ENCODE measurements at places on chromosomes 16 and 17.

- no peak for DNase-seq
Measured at GRCh38 chr17:74785981-74786360, 9.8 kb upstream of the NAT9 start.

DNA sequence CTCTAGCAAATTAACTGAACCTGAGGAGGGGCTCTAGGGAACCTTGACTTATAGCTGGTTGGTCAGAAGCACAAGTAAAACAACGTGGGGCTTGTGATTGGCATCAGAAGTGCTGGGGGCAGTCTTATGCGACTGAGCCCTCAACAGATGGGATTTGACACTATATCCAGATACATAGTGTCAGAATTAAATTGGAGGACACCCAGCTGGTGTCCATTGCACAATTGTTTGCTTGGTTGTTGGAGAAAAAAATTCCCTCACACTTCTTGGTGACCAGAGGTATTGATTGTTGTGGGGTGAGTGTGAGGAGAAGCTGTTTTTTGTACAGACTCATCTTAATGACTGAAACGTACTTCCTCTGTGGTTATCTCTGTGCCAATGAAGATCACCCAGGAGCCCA, 59.7 kb downstream of the NTN1 start:
- DNase-seq: no peak

GRCh38 chr16:88640039-88640495, 1.7 kb downstream of the IL17C start:
- DNase-seq: no peak

- peak; percentile 32 for DNase-seq
Measured at GRCh38 chr16:154217-155030, 2.0 kb downstream of the HBZ start.

GRCh38 chr16:64887651-64888050, 234.2 kb downstream of the CDH11 start:
- DNase-seq: no peak

DNA sequence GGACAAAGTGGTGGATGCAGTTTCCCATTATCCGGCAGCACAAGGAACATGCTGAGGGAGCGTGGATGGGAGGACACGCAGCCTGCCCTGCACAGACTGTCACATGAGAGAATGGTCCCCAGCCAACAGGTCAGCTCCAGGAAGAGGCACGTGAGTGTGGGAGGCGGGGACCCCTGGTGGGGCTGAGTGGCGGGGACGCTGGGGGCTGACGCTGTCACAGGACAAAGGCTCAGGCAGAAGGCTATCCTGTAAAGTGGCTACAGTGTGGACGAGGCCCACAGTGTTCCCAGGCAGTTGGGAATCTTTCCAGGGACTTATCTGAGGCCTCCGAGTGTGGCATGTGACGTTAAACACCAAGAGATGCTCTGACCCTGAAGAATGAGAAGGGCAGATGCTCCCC, 30.4 kb downstream of the MBTPS1 start:
- no peak for DNase-seq

DNA sequence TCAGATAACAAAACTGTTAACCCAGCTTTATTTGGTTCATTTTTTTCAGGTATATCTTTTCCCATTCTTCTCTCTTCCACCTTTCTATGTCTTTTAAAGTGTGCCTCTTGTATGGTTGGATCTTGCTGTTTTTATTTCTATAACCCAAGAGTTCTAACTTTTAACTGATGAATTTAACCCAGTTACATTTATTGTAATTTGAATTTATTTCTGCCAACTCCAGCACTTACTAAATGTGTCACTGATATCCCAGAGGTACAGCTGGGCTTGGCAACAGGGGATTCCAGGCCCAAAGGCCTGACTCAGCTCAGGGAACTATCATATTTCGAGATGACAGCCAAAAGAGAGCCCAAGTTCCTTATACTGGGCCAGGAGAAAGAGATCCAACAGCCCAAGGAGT, 200.1 kb downstream of the GSG1L start:
- no peak for DNase-seq

DNA sequence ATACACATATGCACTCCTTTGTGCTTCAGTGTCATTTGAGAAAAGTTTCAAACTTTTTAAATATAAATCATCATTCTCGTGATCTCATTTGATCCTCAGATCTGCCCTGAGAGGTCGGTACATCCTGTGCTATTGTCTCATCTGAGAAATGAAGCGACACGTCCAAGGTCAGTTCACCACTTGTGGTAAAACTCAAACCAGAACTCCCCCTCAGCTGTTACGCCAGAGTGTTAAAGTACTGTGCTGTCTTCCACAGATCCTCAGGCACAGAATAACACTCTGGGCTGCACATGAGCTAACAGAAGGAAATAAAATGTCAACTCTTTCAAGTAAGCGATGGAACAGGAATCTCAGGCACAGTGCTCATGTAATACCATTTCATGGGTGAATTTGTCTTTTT, 31.4 kb downstream of the ANKFN1 start:
- no peak for DNase-seq

- no peak for DNase-seq
Measured at GRCh38 chr17:40812639-40813038, 9.8 kb downstream of the KRT10 start.

GRCh38 chr17:33151565-33151964, 141.5 kb downstream of the ASIC2 start:
- DNase-seq: no peak

DNA sequence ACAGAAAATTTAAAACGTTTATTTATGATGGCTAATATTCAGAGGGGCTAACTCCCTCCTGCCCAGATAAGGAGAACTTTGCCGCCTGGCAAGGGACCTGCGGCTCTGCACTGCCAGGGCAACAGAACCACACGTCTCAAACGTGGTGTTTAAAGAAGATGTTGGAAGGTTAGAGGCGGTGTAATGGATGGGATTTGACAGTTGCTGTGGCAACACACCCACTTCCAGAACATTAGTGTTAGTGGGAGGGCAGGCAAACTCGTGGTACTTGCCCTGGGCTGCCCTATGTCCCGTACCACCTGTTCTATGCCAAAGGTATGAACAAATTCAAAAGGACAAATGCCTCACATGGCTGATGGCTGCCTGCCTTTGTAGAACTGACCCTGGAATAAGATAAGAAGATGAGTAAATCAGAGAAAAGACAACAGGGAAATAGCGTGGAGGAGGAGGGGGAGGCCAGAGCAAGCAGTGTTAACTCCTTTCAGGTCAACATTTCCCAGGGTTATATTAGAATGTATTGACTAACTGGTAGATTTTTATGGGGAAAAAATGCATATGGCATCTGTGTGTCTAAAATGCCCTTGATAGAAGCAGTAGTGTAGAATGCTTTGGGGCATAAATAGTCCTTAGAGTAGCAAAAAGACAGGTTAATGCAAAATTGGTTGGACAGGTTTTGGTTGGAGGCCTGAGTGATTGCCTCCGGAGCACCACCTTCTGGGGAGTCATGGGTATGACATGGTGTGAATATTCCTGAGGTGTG, 30.8 kb downstream of the HLF start:
- DNase-seq: peak; percentile 46

DNA sequence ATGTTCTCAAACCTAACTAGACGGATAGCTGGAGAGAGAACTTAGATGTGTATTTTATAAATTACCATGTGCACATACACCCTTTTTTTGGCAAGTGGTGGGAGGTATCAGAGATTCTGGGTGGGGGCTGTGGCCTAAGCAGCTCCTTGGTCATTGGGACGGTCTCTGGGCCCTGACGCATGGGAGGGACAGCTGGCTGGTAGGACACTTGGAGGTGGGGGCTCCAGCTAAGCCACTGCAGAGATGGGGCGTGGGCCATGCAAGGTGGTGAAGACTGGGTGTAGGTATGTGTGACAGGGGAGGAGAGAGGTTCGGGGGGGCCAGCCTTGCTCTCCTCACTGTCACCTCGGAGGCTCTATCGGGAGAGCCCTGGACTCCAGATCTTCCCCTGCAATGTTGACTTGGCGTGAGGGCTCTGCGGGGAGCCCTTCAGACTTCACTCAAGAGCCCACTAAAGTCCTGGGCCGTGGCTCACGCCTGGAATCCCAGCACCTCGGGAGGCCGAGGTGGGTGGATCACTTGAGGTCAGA, 17.1 kb downstream of the C1QTNF1 start:
- no peak for DNase-seq

- DNase-seq: no peak
Measured at GRCh38 chr17:39462631-39463375, 1.5 kb downstream of the CDK12 start.

DNA sequence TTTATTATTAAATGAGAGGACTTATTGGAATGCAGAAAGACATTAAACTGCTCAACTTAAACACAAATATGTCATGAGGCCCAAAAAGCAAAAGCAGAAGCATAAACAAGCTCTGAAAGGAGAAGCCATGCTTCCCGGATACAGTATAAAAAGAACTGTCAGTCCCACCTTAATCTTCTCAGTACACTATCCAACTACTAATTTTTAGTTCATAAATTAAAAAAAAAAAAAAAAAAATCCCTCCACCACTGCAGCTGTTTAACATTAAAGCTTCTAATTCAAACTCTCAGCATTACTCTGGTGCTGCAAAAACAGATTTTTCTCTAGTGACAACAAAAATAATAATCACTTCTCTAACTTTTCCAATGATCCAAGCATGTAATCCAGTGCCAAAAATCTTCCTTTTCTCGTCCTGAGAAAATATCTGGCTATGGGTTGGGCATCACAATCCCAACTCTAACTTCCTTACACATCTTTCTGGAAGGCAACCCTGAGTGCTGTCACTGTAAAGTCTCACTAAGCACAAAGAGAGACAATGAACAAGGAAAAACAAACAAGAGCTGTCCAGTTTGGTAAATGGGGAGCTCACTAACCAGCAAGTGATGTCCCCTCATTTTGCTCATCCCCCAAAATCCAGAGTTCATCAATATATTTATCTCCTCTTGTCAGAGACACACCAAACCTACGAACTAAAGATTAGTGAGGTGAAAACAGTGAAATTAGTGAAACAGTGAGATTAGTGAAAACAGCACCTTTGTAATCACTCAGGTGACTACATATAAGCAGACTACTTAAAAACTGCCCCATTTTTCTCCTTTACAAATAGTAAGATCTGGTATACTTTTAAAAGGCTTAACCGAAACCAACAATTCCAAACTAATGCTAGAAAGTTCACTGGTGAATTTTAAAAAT, 5.5 kb downstream of the USP32 start:
- no peak for DNase-seq

DNA sequence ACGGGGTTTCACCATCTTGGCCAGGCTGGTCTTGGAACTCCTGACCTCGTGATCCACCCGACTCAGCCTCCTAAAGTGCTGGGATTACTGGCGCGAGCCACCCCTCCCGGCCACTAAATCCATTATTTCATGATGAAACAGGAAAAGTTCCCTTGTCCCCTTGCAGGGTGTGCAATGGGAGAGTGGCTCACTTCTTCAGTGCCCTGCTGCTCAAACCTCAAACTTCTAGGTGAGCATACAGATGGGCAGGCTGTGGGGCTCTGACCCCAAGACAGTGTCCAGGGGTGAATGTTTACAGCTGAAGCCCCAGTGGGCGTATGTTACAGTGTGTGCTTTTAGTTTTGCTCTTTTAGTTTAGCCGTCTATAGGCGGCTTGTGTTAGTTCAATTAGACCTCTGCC, 34.7 kb downstream of the GJC1 start:
- DNase-seq: no peak

GRCh38 chr16:66004699-66005098, 361.8 kb upstream of the CDH5 start:
- no peak for DNase-seq

DNA sequence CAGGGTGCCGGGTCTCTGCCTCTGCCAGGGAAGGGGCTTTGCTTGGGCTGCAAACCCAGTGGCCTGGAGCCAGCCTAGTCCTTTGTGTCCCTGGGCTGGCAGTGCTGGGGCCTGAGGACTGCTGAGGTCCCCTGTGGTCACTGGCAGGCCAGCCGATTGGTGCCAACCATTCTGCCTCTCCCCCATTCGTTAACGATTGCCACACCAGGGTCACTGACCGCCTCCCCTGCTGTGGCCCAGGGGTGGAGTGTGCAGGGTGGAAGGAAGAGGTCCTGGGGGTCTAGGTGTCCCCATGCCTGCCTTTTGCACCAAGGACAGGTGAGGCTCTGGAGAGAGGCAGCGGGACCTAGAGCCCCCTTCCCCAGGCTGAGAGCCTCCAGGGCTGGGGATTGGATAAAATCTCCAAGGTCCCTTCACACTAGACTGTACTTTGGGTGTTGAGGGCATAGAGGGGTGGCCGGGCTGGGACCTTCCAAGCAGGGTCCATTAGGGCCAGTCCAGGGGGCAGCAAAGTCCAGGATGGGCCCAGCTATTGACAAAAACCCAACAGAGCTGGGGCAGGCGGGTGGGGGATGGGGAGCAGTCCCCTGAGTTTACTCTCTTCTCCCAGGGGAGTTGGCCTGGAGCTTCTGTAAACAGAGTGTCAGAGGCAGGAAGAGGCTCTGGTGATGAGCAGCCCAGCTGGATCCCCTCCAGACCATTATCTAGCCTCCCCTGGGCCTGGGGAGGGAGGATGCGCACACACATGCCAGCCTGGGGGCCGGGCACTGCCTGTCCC, 1.1 kb downstream of the VASN start:
- DNase-seq: no peak

GRCh38 chr16:47780213-47780875, 319.2 kb downstream of the PHKB start:
- DNase-seq: no peak

- DNase-seq: no peak
Measured at GRCh38 chr17:68054296-68054900, 18.9 kb downstream of the KPNA2 start.

GRCh38 chr16:71350821-71351557, 7.5 kb upstream of the CALB2 start:
- DNase-seq: no peak

- no peak for DNase-seq
Measured at GRCh38 chr16:4081047-4081446, 35.2 kb downstream of the ADCY9 start.

DNA sequence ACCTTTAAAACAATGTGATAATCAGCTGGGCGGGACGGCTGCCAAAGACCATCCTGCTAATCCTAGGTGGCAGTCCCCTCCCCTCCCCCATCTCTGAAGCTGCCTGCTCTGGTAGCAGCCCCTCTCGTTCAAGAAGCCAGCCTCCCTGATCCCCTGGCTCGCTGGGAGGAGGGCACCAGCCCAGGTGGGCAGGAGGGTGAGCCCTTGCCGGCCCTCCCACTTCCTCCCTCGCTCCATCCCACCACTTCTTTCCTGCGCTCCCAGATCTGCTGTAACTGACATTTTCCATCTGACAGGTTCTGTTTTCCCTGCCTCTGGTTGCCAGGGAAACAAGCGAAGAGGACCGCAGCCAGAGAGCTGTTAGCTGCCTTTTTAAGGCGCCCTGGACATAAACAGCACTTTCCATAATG, 155.7 kb upstream of the TNRC6C start:
- DNase-seq: no peak

GRCh38 chr17:42775534-42776098, 2.4 kb downstream of the VPS25 start:
- no peak for DNase-seq

GRCh38 chr17:72416054-72416675, 295.3 kb downstream of the SOX9 start:
- DNase-seq: no peak

- no peak for DNase-seq
Measured at GRCh38 chr17:72726936-72727335, 365.6 kb downstream of the SLC39A11 start.

Data from activated naive CD4-positive, alpha-beta T cell treated with anti-CD3 and anti-CD28 coated beads, Interleukin-2, amount 50 U/mL, for 16 hours (primary cell).